ENCODE measurements at places on chromosomes 7 and 10.

GRCh38 chr10:475709-476454, 213.6 kb downstream of the DIP2C start:
- no peak for DNase-seq

DNA sequence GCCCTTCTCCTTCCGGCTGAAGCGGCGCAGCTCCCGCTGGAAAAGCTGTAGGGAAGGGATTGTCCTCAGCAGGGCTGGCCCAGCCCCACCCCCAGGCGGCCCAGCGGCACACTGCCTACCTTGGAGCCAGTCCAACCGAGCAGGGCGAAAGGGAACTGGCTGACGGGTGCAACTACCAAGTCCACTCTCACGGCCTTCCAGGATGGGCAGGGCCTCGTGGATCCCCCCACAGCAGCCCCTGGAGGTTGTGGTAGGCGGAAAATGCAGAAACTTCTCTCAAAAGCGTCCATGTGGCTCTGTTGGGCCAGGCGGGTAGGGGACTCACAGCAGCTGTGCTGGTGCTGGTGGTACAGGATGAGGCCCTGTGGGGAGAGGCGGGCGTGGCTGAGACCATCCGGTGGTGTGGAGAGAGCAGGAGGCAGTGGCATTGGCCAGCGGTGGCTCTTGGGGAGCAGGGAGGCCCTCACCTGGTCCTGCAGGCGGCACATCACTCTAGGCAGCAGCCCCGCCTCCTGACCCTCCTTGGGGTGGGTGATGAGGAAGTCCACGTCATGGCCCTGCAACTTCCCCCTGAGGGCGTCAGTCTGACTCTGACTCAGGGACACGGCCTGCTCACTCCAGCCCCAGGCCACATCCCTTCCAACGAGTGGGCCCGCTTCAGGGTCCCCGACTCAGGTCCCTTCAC, 8.4 kb upstream of the PGAM2 start:
- DNase-seq = no peak

DNA sequence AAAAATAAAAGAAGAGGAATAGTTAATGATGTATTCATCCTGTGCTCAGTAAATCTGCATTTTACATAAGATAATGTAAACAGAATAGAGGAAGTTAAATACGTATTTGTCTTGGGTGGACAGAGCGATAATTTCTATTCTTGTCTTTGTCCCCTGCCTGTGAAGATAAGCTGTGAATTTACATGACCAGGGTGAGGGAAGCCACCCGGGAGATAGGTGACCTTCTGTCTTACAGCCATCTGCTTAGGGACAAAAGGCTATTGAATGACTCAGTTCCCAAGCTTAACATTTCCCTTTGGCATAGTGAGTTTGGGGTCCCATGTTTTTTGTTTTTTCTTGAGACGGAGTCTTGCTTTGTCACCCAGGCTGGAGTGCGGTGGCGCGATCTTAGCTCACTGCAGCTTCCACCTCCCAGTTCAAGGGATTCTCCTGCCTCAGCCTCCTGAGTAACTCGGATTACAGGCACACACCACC, 88.7 kb upstream of the KCTD7 start:
- no peak for DNase-seq

GRCh38 chr7:44983742-44984477, 5.1 kb upstream of the MYO1G start:
- no peak for DNase-seq

GRCh38 chr10:1361411-1362105, 305.4 kb downstream of the WDR37 start:
- DNase-seq = no peak

DNA sequence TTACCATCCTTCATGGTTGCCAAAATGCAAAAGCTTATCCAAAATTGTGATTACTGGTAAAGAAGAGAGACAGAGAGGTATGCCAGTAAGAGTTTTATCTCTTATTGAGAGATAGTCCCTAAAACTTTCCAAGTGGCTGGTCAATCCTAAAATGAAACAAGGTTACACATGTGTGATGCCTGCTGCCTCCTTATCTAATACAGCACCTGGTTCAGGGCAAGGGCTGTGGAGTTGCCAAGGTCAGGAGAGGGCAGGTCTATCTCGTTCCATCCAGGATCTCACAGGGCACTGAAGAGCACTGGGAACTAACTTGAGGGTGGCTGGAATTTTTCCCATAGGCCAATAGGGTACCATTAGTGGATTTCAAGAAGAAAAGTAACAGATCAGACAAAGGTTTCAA, 18.3 kb downstream of the VOPP1 start:
- DNase-seq = no peak

DNA sequence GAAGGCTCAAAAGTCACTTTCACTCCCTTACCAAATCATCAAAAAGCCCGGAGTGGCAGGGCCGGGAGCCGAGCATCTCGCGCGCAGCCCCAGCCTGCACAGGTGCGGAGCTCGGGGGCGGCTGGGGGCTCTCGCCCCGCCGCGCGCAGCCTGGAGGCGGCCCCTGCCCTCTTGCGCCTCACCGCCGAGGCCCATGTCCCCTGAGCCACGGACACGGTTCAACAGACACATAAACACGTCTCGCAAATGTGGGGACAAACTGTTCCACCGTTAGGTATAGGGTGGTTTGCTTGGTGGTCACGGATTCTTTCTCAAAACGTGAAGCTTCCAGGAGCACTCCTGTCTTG, 700 bp downstream of the GSAP start:
- no peak for DNase-seq

DNA sequence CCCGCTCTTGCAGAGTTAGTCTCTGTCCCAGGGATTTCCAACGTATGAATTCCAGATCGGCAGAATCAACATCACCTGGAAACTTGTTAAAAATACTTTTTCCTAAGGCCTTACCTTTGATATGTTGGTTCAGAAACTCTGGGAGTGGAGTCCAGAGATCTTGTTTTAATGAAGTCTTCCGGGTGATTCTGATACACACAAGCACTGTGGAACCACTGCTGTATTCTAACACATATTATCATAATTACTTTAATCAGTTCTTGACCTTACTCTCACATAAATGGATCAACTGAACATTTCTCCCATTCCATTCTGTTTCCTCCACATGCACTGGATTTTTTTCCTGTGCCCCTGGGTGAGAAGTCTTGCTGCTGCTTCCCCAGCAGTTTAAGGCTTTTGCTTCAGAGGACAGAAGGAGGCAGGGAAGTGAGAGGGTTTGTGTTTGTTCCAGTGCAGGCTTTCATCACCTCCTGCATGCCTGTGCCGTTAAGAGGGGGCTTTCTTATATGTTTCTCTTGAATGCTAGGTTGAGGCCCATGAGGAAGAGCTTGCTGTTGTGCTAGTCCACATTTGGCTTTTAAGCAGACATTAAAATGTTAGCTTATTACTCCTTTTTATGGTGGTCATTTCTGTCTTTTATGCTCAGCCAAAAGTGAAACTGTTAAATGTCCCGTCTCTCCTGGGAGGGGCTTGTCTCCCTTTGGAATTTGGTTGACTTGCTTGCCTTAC, 32.4 kb downstream of the CCSER2 start:
- DNase-seq = no peak

DNA sequence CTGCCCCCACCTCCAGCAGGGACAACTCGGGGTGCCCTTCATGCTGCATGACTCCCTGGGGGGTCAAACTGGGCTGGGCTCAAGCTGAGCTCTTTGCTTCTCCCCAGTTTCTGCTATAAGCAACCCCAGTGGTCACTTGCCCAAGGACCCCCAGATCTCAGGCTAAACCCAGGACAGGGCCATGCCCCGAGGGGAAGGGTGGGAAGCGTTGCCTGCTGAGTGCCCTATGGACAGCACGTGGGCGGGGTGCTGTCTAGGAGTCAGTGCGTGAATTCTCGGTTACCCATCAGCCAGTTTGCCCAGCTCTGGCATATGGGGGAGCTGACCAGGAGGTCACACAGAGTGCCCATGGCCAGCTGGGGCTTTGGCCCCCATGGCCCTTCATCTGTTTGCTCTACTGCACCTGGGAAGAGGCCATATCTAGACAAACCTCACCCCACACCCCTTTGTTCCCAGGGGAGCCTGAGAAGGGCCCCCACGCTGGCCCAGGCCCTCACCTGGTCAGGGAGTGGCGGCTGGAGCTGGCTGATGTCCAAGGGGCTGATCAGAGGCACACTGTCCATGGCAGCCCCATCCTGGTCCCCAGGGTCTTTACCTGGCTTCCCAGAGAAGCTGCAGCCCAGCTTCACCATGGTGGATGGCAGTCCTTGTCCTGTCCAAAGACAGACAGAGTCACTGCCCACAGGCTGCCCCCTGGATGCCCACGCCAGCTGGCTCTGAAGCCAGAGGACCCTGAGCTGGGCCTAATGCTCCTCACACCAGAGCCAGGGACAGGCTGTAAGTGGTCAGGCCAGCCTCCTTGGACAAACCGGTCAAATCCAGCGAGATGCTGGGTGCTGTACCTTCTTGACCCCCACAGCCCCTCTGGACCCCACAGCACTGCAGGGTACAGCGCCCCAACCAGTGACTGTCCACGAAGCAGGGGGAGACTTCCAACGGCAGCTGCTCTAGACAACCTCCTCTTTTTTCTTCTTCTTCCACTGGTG, 8.0 kb downstream of the CALY start:
- DNase-seq = no peak

GRCh38 chr10:118017071-118017740, 29.5 kb downstream of the RAB11FIP2 start:
- no peak for DNase-seq

GRCh38 chr7:1544896-1545416, 11.0 kb downstream of the TMEM184A start:
- no peak for DNase-seq

DNA sequence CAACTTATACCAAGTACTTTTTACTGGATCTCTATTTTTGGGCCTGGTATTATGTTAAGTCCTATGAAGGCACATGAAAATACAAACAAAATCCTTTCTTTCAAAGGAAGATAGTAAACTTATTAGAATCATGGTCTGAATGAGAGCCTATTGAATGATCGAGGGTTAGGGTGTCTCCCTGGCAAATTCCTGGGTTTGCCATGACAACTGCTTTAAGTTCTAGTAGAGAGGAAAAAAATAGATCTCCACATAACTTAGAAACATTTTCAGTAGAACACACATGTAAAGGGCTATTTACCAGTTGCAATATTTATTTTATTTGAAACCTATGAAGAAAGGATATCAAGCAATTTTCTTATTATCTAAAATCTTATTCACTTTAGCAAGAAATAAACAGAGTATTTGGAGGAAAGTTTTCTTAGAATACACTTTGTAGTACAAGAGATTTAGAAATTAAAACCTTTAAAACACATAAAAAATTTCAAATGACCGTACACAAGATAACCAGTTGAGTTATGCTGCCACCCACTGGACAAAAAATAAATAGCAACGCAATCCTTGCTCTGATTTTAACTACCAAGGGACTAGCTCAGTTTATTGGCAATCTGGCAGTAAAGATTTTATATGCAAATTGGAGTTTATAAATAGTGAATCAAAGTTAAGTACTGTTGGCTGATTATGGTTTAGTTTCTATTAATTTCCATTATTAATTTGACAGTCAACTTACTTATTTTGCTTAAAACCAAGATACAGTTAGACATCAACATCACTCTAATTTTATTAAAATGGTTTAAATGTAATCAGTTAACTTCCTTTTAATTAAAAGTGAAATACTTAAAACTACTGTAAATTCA, 33.9 kb downstream of the CACUL1 start:
- DNase-seq = peak; percentile 23

GRCh38 chr7:29482056-29482455, 81.6 kb upstream of the PRR15 start:
- no peak for DNase-seq

- no peak for DNase-seq
These were observed 126.0 kb downstream of the AASS start for GRCh38 chr7:122018032-122018431.

DNA sequence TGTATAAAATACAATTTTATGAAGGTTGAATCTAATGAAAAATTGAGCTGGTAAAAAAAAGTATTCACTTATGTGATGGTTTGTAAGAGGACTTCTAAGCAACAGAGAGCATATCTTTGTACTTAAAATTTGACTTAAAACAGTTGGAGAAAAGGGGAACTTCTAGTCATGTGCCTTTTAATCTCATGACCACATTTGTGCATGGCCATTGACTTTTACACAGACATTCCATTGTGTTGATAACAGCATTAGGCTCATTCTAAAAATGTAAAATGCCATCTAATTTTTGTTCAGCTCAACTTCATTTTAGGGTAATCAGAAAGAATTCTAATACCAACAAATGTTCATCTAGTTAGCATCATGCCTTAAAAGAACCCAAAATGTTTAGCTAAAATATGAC, 119.9 kb downstream of the HPSE2 start:
- no peak for DNase-seq

GRCh38 chr7:157929671-157930070, 592.9 kb downstream of the DNAJB6 start:
- no peak for DNase-seq

- no peak for DNase-seq
These were observed 38.8 kb upstream of the ZNF365 start for GRCh38 chr10:62335326-62335725.

DNA sequence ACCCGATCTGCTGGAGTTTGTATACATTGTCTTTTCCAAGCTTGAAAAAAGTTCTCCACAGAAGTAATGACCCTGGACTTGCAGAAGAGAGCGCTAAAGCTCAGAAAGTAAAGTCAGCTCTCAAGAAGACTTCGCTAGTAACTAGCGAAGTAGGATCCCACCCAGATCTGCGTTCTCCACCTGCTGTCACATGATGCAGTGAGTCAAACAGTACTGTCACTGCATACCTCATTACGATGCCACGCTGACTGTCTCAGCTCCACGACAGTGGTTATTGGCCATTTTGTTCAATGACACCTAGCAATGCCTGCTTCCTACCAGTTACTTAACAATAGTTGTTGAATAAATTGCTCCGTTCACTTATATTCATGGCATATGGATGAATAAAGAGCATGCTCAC, 29.7 kb upstream of the SEC61G start:
- DNase-seq = no peak

GRCh38 chr10:101818872-101819633, 809 bp upstream of the OGA start:
- no peak for DNase-seq

DNA sequence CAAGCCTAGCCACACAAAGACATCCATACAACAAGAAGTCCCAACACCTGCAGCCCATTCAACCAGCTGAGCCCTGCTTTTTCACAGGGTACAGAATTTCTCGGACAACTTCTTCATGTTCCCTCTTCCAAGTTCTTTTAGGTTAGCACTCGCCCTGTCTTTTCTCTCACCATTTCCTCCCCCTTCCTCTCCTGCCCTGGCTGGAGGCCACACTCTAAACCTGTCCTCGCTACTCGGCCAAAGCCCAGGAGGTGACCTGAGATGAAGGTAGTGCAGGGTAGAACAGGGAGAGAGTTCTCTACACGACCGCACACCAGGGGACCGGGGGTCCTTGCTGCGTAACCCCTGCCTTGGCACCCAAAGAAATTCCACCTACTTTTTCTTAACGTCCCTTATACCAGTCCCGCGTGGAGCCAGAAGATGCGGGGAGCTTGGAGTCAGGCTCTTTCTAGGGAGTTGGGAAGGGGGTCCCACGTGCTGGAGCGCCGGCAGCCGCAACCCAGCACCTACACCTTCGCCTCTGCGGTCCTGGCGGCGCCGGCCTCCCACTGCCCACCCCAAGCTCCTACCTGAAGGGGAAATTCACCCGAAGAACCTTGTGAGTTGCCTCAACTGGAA, 16.0 kb upstream of the DLX6 start:
- no peak for DNase-seq

Measured in activated T-helper 1 cell treated with anti-CD3 and anti-CD28 coated beads, Interleukin-2, amount 50 U/mL, for 16 hours (primary cell).